Naive B cell (primary cell): ENCODE measurements at places on chromosomes 4 and X. TPM values are rescaled to one million over a fixed set of nuclear protein-coding genes. Genes with fewer than 3 reads are reported as not detected.

- peak; percentile 29 for DNase-seq
Observed at GRCh38 chr4:121900132-121900983, 30.1 kb upstream of the BBS7 start.

DNA sequence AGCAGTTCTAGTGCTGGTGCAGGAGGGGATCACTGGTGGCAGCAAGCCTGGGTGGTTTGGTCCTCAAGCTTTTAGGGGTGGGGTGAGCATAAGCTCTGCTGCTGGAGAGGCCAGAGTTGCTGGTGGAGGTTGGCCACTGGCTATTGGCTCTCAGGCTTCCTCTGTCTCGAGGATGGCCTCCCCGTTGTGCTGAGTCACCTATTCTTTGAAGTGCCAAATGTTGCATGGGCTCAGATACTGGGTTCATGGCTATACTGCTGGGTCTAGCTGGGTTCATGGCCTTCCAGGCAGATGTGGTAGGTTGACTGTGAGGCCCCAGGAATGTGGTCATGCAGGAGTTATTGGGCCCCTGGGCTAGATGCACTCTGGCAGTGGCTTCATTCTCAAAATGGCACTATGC, 466.3 kb downstream of the NAF1 start:
- DNase-seq, result no peak

DNA sequence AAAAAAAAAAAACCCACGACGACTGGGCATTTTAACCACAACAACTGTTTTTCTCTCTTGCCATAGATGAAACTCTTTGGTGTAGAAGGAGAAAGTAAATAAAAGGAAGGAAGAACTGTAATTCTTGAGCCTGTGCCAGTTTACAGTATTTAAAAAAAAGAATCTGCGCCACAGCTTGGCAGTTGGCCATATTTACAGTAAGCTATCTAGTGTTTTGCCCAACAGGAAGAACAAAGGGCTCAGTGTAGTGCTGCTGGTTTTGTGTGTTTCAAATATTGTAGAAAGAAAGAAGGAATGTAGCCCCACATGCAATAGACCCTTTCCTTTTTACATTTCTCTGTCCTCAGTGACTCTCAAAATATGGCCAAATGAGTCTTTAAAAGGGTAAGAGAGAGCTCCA, 66.1 kb downstream of the NR3C2 start:
- no peak for DNase-seq

- no peak for DNase-seq
Observed at GRCh38 chr4:95541889-95542607, 6.7 kb downstream of the UNC5C start.

PCDH18 gene
- polyA plus RNA-seq, result not detected

IDS gene
- polyA plus RNA-seq, result 77.6 TPM

- DNase-seq, result no peak
Observed at GRCh38 chrX:35841872-35842271, 43.7 kb downstream of the MAGEB16 start.

GRCh38 chr4:128924951-128925350, 115.5 kb downstream of the JADE1 start:
- DNase-seq, result no peak
